Neural progenitor cell (in vitro differentiated cells): ENCODE measurements at places on chromosomes 13 and 19.

DNA sequence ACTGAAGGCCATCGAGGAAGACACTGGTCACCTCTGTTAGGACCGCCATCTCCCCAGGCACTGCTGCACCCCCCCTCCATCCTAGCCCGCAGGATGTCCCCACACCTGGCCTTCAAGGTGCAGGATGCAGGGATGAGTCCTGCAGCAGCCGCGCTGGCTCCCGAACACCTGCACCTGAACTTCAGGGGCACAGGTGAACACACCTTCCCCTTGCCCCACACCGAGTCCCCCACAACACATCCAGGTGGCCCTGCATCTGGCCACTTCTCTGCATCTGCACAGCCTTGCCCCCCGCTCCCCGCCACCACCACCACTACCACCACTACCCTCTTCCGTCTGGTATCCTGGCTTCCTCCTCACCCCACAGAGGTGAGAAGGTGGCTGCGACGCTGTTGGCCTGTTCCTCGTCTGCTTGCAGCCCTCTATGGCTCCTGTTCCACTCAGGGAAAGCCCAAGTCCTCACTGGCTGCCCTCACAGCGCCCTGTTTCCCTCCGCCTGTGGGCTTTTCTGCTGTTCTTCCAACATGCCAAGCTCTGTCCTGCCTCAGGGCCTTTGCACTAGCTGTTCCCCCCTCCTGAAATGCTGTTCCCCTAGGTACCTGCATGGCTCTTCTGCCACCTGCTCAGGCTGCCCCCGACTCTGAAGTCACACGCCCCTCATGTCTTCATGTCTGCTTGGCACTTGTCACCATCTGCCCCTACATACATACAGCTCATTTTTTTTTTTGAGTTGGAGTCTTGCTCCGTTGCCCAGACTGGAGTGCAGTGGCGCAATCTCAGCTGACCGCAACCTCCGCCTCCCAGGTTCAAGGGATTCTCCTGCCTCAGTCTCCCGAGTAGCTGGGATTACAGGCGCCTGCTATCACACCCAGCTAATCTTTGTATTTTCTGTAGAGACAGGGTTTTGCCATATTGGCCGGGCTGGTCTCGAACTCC lies 1.4 kb upstream of the CERS1 start:
- no peak for DNase-seq

DNA sequence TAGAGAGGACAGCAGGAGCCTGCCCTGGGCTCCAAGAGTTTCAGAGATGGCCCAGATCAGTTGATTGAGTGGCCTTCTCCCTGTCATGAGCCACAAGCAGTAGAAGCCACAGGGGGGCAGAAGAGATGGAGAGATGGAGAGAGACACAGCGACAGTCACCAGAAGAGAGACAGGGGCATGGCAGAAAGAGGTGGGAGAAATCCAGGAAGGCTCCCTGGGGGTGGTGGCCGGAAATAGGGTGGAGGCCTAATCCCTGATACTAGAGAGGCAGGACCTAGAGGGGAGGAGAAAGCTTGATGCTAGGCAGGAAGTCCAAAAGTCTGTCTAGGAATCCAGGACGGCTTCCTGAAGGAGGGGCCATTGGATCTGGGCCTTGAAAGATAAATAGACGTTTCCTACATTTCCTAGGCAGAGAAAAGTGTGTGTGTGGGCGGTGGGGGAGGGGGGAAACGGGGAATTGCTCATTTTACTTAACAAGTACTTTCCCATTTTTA lies 9.6 kb upstream of the TPM4 start:
- no peak for DNase-seq

GRCh38 chr19:17005000-17005399 lies 21.6 kb downstream of the CPAMD8 start:
- DNase-seq = no peak

DNA sequence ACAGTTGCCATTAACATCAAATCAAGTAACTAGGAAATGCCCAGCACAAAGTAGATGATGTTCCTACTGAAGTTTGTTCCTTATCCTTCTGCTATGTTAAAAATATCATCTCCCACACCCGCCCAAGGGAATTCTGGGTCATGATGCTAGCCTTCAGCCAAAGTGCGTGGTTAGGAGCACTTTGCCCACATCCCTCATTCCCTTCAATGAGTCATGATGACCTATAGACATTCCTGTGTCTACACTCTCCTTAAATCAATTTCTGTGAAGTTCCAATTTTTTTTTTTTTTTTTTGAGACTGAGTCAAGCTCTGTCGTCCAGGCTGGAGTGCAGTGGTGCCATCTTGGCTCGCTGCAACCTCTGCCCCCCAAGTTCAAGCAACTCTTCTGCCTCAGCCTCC lies 17.0 kb downstream of the RXFP2 start:
- DNase-seq = no peak

DNA sequence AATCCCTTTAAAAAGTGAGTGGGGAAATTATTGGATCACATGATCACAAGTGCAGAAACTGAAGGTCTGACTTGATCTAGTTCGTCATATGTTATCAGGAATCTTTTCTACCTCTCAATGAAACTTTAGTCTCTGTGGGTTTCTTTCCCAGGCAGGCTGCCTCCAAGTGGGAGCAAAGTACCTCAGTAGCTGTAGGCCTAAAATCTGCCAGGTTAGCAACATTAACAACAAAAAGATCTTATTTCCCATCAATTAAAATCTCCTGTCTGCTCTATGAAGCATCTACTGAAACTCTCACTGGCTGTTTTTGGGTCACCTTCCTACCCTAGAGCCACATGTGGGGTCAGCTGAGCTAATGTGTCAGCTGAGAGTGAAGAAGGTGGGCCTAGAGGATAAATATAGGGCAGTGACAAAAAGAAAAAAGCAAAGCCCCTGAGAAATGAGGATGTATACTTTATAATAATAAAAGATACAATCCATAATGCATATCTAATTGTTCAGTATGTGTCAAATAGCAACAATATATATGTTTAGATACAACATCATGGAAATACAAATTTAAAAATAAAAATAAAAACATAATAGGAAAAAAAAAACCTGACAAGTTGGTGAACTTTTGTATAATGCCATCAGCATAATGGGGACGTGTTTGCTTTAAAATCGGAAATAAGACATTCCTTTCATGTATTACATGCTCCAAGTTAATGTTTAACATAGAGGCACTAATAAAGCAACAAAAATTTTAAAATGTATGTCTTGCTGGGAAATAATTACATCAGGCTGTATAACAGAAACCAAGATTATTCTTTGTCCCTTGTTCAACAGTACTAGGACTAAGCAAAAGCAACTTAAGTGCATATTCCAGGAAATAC lies 141.1 kb downstream of the GPC5 start:
- DNase-seq = no peak

DNA sequence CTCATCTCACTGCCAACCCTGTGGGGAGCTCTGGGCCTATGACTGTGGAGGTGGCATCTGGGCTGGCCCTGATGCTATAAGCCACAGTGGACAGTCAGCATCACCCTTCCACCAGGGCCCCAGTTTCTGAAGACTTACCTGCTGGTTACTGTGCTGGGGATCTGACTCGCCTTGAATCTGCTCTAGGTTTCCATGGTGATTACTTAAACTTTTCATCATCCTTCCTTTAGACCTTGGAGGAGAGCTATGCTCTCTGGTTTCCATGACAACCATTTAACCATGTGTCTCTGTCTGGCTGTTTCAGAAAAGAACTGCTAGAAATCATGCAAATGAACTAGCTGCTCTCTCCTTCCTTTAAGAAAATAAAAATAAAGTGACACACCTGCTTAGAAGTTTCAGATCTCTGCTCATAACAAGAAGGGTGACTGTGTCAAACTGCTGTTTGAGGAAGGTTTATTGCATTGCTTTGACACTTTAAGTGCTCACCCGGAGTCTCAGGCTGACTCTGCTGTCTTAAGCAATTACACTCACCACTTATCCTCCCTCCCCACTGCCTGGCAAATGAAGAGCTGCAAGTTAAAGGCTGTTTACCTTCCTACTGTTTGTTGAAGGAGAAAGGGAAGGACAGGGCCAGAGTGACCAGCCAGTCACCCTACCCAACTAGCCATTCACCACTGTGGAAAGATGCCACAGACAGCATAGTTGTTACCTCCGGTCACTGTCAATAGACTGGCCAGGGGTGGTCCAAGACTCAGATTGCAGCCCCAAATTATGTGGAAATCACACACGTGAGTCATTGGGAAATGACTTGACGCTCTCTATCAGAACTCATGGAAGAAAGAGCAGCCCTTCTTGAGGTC lies 87.6 kb downstream of the HSPH1 start:
- DNase-seq = peak; percentile 20
